ENCODE measurements at places on chromosomes 4 and X.

GRCh38 chrX:139842326-139843185, 90.3 kb downstream of the ATP11C start:
- no peak for DNase-seq

DNA sequence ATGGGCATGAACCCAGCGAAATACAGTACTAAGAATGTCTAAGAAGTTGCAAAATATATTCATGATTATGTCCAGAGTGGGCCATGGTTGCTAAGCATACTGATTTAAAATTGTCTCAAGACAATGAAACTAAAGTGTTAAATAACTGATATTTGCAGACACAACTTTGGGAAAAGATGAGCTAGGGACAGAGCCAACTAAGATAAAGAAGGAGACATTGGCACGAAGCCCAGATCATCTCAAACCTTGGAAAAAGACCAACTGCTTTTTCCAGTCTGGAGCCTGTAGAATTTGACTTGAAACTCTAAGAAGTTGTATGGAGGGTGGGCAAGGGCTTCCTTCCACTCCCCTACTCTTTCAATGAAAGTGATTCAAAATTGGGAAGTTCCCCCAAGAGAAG, 108.5 kb upstream of the GLRA2 start:
- DNase-seq: no peak

DNA sequence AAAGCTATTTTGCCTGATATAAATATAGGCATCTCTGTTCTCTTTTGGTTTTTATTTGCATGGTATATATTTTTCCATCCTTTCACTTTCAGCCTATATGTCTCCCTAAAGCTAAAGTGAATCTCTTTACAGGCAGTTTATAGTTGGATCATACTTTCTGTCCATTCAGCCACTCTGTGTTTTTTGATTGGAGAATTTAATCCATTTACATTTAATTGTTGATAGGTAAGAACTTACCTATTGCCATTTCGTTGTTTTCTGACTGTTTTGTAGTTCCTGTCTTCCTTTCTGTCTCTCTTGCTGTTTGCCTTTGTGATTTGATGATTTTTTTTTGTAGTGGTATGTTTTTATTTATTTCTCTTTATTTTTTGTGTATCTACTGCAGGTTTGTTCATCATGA, 155.9 kb upstream of the ANXA3 start:
- DNase-seq: no peak

- DNase-seq: no peak
These were observed 209.9 kb downstream of the IQCM start for GRCh38 chr4:149605601-149606378.

DNA sequence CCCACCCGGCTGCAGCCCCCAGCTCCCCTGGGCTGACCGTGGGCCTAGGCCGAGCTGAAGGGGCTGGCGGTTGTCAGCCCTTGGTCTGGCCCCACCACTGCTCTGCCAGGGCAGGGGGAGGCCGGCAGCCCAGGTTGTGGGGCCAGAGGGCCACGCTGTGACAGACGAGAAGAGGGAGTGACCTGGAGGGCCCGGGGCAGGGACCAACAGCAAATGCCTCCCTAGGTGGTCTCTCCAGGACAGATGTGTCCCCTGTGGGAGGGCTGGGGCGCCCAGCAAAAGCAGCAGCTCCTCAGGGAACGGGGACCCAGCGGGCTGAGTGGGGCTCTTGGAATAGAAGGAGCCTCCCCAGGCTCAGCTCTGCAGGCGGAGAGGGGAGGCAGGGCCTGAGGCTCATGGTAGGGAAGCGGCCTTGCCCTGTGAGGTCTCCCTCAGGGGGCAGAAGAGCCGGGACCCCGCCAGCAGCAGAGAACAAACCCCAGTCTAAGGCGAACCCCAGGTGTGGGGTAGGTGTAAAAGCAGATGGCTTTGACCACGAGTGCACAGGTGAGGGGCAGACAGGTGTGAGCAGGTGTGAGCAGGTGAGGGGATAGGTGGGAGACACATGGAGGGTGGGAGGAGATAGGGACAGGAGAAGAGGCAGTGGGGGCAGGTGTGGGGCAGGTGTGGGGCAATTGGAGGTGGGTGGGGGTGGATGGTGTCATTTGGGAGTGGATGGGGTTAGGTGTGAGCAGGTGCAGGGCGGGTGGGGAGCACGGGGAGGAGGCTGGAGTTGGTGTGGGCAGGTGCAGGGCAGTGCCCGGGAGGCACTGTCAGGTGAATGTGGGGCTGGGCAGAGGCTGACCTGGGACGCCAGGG, 34.1 kb upstream of the SPON2 start:
- no peak for DNase-seq

DNA sequence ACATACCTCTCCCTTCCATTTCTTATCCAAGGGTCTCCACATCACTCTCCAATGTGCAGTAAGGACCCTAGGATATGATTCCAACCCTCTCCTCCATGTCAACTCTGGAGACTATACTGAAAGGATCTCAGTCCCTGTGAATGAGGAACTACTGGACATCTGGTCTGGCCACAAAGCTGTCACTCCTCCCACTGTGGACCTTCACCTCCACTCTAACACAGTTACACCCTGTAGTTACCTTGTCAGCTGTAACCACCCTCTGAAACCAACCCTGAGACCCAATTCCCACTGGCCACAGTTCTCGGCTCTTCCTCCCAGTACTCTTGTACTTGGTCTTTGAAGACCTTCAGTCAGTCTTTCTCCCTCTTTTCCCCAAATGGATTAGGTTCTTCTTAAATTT, 2.9 kb downstream of the TMEM128 start:
- no peak for DNase-seq
